Panc1 (cell line): ENCODE measurements at places on chromosomes 16 and 17. TPM values are rescaled to one million over a fixed set of nuclear protein-coding genes. Genes with fewer than 3 reads are reported as not detected.

The ELP5 gene
- total RNA-seq, result 89.5 TPM

The ARHGDIG gene
- total RNA-seq, result 2.4 TPM

- no peaks in the 10 kb centered on the region for H3K27me3 ChIP-seq
- H3K36me3 ChIP-seq, result no peaks in the 10 kb centered on the region
- no peaks in the 10 kb centered on the region for H3K4me1 ChIP-seq
Measured at GRCh38 chr17:80921741-80922579, 69.7 kb upstream of the CHMP6 start.

GRCh38 chr17:74457146-74457819, 9.2 kb upstream of the CD300A start:
- H3K36me3 ChIP-seq, result no peaks in the 10 kb centered on the region
- no peak overlapping the region for H3K4me3 ChIP-seq
- H3K27me3 ChIP-seq, result 0 out of 2 replicates have a peak, but pooled peaks cover 2% of the 10 kb centered on the region
- H3K4me1 ChIP-seq, result peaks cover 17% of the 10 kb centered on the region
- no peak overlapping the region for H3K27ac ChIP-seq
- no peak for DNase-seq

The MYO15A gene
- total RNA-seq, result 0.36 TPM

DNA sequence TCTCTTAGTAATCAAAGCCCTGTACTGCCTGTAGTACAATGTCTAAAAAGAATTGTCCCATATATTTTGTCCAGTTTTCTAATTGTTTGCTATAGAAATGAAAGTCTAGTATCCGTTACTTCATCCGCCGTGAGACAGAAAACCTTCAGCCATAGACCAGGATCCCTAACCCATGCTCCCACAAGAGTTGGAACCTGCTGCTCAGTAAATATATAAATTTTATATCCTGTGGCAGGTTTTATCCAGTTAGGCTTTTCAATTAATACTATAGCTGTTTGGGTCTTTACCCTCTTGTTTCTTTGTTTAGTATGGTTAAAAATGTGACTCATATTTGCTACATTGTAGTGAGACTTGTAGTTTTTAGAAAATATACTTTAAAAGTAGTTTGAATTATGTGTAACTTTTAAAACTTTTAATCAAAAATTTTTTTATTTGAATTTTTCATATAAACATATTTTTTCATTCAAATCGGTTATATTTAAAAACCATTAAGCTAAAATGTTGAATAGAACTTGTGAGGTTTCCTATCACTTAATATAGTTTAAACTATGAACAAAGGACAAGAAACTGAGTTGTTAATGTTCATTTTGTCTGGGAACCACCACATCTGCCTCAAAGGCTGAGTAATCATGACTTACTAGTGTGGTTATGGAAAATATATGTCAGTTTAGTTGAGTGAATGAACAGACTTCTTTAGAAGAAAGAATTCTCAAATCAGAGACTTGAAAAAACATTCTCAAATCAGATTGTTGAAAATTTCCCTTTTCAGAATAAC, 54.8 kb downstream of the VMP1 start:
- H3K27me3 ChIP-seq, result no peaks in the 10 kb centered on the region
- no peak for DNase-seq
- H3K36me3 ChIP-seq, result peaks cover 12% of the 10 kb centered on the region; the same call in 1 of the 2 replicates
- peaks cover 38% of the 10 kb centered on the region for H3K4me1 ChIP-seq

The DBNDD1 gene
- total RNA-seq, result 32.3 TPM

DNA sequence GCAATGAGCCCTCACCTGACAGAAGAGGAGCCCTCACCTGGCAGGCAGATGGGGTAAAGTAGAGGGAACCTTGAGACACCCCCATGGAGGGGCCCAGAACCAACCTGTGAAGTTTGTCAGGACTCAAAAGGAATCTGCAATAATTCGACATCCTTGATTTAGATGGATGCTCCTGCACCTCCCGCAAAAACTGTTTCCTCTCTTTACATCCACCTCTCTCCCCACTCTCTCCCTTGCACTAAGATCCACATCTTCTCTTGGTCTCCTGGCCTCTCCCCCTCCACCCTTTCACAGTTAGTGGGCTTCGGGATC, 34.9 kb upstream of the RBFOX3 start:
- no peak overlapping the region for H3K27ac ChIP-seq
- no peak overlapping the region for H3K4me3 ChIP-seq
- H3K36me3 ChIP-seq, result no peaks in the 10 kb centered on the region
- H3K27me3 ChIP-seq, result peaks cover 10% of the 10 kb centered on the region
- DNase-seq, result no peak

- H3K4me3 ChIP-seq, result no peak overlapping the region
- H3K4me1 ChIP-seq, result peaks cover 22% of the 10 kb centered on the region
- DNase-seq, result no peak
Measured at GRCh38 chr17:82014432-82014831, 8.2 kb downstream of the CENPX start.

GRCh38 chr17:8821446-8822105, 22.4 kb upstream of the MFSD6L start:
- peaks cover 7% of the 10 kb centered on the region for H3K27me3 ChIP-seq
- no peaks in the 10 kb centered on the region for H3K4me1 ChIP-seq
- no peaks in the 10 kb centered on the region for H3K36me3 ChIP-seq
- no peak overlapping the region for H3K4me3 ChIP-seq
- no peak overlapping the region for H3K27ac ChIP-seq

DNA sequence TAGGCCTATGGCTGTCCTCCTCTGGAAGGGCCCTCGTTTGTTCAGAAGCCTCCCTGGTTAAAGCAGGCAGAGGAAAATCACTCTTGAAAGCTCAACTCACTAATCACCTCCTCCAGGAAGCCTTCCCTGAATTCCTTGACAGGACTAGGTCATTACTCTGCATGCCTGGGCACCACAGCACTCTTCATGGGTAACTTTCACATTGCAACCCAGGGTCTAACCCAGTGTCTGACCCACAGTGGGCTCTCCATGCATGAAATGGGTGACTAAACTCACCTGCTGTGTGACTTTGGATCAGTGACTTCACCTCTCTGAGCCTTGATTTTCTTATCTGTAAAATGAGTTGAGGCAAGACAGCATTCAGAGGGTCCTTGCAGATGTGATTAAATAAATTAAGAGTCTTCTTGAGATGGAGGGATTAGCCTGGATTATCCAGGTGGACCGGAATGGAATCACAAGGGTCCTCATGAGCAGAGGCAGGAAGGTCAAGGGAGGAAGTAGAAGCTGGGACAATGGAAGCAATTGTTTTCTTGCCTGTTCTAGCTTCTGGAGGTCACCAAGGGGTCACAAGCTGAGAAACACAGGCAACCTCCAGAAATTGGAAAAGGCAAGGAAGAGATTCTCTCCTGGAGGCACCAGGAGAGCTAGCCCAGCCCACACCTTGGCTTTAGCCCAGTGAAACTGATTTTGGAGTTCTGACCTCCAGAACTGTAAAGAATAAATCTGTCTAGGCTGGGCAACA, 3.8 kb upstream of the RAI1 start:
- no peaks in the 10 kb centered on the region for H3K27me3 ChIP-seq
- no peak overlapping the region for H3K4me3 ChIP-seq
- no peak overlapping the region for H3K27ac ChIP-seq
- DNase-seq, result no peak

DNA sequence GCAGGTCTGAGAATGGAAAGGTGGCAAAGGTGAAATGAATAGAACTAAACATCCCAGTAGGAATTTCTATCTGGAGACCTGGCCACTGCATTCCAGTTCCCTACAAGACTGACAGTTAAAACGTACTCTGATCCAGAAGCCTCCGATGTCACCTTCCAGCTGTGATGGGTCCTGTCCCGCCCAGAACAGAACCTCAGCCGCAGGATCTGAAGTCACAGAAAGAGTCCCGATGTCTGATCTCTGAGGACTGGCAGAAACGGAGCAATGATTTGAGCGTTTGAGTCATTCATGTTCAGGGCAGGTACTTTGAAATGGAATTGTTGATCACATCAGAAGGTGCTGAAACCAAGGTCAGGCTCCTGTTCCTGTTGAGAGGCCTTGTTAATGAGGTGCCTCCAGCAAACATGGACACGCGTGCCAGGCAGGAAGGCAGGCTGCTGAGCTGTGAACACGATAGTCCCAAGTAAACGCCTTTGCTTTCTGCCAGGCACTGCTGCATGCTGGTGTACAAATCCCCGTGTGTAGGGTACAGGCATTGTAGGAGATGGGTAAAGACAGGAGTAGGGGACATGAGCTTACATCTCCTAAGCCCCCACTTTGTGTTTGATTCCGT, 61.4 kb downstream of the VAT1L start:
- no peak for DNase-seq
- H3K36me3 ChIP-seq, result no peaks in the 10 kb centered on the region
- no peaks in the 10 kb centered on the region for H3K4me1 ChIP-seq
- no peak overlapping the region for H3K27ac ChIP-seq

The SDR42E1 gene
- 0.33 TPM for total RNA-seq

DNA sequence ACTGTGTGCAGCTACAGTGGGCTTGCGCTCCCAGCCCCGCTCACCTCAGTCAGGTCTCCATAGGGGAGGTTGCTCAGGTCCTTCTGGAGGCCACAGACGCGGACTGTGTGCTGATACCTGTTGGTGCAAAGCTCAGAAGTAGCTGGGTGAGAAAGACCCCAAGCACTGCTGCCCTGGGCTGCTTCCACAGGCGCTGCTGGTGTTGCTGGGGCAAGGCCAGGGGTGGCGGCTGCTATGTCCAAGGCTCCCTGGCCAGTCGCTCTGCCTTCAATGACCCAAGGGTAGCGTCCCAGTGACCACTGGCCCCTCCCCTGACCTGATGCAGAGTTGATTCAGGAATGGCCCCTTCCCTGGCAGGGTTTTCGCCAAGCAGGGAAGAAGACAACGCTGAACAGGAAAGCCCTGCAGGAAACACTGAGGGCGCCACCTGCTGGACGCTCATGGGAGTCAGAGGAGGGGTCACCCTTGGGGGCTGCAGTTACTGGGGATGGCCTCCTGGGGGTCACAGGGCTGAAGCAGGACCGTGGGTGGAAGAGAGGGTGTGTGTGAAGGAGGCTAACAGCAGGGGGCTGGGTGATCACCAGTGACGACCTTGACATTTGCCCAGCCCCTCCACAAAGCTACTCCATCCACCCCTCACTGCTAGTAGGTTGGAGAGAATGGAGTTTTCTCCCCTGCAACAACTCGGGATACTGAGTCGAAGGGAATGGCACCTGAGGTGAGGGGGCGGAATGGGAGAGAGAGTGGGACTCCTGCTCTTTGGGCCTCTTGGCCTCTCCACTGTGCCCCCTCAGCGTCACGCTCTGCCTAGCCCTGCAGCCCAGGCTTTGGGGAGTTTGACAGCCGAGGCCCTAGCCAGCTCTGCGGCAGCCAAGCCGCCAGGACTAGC, 38.3 kb downstream of the ABCC12 start:
- peaks cover 3% of the 10 kb centered on the region; the same call in 1 of the 2 replicates for H3K4me1 ChIP-seq
- H3K36me3 ChIP-seq, result no peaks in the 10 kb centered on the region
- no peak overlapping the region for H3K27ac ChIP-seq
- no peaks in the 10 kb centered on the region for H3K27me3 ChIP-seq

GRCh38 chr17:17988427-17988945, 15.8 kb downstream of the DRC3 start:
- H3K27me3 ChIP-seq, result no peaks in the 10 kb centered on the region
- H3K4me3 ChIP-seq, result no peak overlapping the region
- DNase-seq, result no peak
- H3K36me3 ChIP-seq, result no peaks in the 10 kb centered on the region
- H3K4me1 ChIP-seq, result peaks cover 14% of the 10 kb centered on the region

The NAGPA gene
- 19.2 TPM for total RNA-seq

GRCh38 chr17:21204935-21205334, 9.0 kb downstream of the TMEM11 start:
- H3K4me1 ChIP-seq, result no peaks in the 10 kb centered on the region
- no peaks in the 10 kb centered on the region for H3K36me3 ChIP-seq
- H3K4me3 ChIP-seq, result no peak overlapping the region
- H3K27ac ChIP-seq, result no peak overlapping the region

The DHRS7C gene
- not detected for total RNA-seq

The SYT17 gene
- total RNA-seq, result 5.4 TPM

GRCh38 chr17:8189041-8189710, 804 bp downstream of the BORCS6 start:
- H3K36me3 ChIP-seq, result no peaks in the 10 kb centered on the region
- peak overlapping the region; percentile 73 for H3K4me3 ChIP-seq
- DNase-seq, result no peak

DNA sequence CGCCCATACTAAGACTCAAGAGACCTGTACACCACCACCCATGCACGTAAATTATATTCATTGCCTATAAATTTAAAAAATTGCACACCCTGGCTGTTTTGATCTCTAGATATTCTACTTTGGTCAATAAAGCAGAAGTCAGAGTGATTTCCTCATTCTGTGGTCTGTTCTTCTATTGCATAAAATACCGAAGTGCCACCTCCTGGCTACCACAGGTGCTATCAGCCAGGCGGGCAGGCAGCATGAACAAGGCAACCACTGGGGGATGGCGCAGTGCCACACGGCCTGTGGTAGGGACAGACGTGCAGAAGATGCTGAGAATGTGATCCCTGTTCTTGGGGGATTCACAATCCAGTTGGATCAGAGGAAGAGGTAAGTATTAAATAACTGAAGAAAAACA, 122.3 kb downstream of the CDK5R1 start:
- H3K4me3 ChIP-seq, result no peak overlapping the region
- H3K27ac ChIP-seq, result no peak overlapping the region
- no peaks in the 10 kb centered on the region for H3K36me3 ChIP-seq
- no peaks in the 10 kb centered on the region for H3K4me1 ChIP-seq

DNA sequence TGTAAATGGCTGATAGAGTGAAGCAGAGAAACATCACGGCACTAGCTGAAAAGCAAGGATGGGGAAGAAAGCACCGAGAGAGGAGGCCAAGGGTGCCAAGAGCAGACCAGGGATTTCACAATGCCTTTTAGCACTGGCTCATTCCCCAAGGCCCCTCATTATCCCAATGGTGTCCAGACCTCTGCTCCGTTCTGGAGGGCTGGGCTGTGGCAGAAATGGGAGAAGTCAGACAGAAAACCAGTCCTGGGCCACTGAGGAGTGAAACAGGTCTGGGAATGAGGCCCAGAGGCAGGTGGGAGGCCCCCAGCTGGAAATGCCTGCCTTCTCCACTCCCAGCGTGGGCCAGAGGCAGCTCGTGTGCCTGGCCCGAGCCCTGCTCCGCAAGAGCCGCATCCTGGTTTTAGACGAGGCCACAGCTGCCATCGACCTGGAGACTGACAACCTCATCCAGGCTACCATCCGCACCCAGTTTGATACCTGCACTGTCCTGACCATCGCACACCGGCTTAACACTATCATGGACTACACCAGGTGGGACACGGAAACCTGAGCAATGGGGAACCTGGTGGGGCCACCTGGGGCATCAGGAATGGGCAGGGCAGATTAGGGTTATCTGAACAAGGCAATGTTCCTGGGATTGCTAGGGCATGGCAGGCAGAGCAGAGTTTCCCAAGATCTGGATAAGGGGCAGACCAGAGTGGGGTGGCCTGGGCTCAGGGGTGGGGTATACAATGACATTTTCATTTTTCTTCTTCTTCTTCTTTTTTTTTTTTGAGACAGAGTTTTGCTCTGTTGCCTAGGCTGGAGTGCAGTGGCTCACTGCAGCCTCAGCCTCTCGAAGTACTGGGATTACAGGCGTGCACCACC, 20.3 kb downstream of the ANKRD40 start:
- H3K4me3 ChIP-seq, result no peak overlapping the region
- H3K36me3 ChIP-seq, result no peaks in the 10 kb centered on the region
- H3K27me3 ChIP-seq, result no peaks in the 10 kb centered on the region
- DNase-seq, result no peak
